Activated T-helper 2 cell treated with anti-CD3 and anti-CD28 coated beads, Interferon-gamma antibody, Interleukin-2, Interleukin-4, amounts not matched to agents 10 μg/mL and 5 μg/mL and 100 μg/mL, durations not matched to agents 14 hours and 24 hours and 36 hours (primary cell): ENCODE measurements at places on chromosomes 5 and 9.

GRCh38 chr9:36007316-36007708, 29.4 kb upstream of the RECK start:
- no peak for DNase-seq

DNA sequence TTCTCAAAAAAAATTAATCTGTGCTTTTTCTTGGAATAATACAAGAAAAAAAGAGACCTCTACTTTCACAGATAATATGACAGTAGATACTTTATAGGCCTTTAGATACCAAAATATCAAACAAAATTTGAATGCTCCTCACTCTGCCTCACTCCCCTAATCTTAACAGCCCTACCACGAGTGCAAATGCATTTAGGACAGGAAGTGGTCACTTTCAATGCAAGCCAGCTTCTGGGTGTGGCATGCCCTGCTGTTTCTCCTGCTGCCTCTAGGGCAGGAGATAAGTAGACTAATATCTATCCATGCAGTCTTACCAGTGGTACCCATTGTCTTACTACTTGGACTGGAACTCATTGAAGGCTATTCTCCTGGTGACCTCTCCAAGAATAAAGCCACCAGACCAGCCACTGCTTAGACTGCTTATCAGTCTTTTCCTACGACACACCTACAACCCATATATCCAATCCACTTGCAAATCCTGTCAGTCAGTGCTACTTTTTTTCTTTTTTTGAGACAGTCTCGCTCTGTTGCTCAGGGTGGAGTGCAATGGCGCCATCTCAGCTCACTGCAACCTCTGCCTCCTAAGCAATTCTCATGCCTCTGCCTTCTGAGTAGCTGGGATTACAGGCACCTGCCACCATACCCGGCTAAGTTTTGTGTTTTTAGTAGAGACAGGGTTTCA, 23.0 kb downstream of the FRRS1L start:
- peak; percentile 16 for DNase-seq

DNA sequence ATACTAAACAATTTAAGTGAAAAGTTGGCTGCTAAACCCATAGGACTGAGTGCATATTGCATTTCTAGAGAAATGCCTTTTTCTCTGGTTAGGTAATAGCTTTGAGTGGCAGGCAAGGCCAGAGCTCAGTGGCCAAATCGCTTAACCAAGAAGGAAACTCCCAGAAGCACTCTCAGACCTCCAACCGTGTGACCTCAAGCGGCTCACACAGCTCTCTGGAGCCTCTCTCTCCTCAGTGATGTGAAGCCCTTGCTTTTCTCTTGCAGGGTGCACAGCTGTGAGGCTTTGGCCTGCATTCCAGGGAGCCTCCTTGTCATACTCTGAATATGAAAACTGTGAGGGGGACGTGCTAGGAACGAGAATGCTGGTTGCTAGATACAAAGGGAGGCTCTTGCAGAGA, 106.7 kb downstream of the INSYN2B start:
- no peak for DNase-seq

GRCh38 chr9:115850548-115851304, 302.9 kb upstream of the PAPPA start:
- DNase-seq, result no peak

DNA sequence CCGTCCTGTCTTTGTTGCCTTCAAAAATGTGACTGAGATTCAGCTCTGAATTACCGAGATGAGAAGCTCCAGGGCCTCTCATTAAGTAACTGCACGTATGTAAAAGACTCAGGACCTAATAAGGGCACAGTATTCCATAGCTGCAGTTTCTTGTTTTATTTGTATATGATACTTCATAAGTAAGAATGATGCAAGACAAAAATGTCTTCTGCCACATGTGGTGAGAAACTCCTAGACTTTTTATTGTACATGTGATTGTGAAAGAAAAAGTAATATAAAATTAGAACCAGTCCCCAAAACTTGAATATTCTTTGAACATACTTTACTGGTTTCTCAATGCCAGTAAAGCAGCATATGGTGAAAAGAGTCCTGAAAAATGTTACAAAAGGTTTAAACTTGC, 110.1 kb upstream of the OTULINL start:
- DNase-seq, result no peak

GRCh38 chr5:76958991-76959767, 6.3 kb downstream of the CRHBP start:
- no peak for DNase-seq

GRCh38 chr9:33480106-33480505, 6.4 kb upstream of the NOL6 start:
- DNase-seq, result no peak

- DNase-seq, result no peak
These were observed 300.7 kb downstream of the MSX2 start for GRCh38 chr5:175025077-175025476.

DNA sequence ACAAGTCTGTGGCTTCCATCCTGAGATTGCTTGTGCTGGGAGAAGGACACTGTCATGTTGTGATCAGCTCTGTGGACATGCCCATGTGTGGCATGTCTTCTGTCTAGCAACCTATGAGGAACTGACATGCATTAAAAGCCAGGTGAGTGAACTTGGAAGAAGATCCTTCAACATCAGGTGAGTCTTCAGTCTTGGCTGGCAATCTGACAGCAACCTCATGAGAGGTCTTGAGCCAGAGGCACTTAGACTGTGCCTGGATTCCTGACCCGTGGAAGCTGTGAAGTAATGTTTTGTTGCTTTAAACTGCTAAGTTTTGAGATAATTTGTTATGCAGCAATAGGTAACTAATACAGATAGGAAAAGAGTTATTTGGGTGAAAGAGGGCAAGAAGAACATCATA, 6.8 kb upstream of the TCERG1 start:
- DNase-seq, result no peak

DNA sequence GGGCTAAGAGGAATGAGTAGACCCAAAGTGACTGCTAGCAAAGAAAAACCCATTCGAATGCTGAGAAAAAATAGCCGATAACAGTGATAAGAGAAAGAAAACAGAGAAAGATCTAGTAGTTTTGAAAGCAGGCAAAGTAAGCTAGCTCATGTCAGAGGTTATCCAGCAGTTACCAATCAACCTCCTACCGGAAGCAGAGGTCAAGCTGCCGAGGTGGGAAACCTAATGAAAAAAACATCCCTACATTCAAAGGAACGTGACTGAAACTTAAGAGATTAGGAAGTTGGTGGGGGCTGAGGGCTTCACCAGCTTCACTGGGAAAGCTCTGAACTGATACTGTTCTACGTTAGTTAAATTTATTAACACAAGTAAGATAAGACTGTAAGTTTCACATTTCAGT, 32.6 kb downstream of the SSBP2 start:
- DNase-seq, result no peak

- no peak for DNase-seq
These were observed 23.4 kb upstream of the GLRA1 start for GRCh38 chr5:151947931-151948608.

DNA sequence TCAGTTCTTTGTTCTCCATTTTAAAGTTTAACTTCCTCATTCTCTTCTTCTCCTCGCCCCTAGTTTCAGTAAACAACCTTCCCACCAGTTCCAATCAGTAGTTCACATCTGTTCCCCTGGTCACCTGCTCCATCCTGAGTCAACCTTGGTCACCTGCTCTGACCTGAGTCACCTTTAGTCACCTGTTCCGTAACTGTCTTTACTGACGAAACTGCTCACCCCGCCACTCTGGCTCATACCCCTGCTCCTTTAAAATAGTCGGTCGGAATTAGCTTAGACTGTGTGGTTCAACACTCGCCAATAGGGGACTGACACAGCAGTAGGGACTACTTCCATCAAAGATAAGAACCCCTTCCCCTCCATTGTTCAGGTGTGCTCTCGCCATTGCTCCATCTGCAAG, 76.3 kb upstream of the GPBP1 start:
- DNase-seq, result no peak

- DNase-seq, result no peak
These were observed 6.1 kb upstream of the UBLCP1 start for GRCh38 chr5:159257007-159257406.
